NCI-H1417 treated with DMSO at 0.1 percent for 48 hours (cell line): ENCODE measurements at places on chromosomes 4 and X.

DNA sequence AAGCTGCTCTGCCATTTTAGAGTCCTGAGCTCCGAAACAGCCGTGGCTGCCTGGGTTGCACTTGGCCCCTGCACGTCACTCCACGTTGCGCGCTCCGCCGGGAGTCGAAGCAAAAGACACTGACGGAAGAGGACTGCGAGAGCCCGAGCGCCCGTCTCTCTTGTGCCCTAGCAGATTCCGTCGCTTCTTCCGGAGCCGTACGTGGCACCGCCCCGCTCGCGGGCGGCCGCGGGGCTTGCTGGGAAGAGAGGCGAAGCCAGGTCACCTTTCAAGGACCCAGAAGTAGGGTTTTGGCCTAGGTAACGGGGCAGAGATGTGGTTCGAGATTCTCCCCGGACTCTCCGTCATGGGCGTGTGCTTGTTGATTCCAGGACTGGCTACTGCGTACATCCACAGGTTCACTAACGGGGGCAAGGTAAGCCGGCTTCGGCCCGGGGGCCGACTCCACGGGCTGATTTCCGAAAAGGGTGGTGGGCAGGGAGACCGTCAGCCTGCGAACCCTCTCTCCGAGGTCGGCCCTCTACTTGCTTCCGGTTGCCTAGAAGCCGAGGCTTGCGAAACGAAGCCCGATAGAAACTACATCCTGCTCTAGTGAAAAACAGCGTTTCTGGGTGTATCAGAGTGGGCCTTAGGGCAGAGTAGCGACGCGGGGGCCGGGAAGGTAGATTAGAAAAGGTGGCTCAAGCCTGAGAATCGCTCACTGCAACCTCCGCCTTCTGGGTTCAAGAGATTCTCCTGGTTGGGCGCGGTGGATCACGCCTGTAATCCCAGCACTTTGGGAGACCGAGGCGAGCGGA is at the start of the genes NDUFA1 and RNF113A:
NDUFA1 (plus strand) TSS at position 234 of the 797 bp plus-strand sequence; CDS start at position 314, 80 bp downstream.
RNF113A (minus strand) TSS at position 135 of the 797 bp plus-strand sequence; CDS start at position 15, 120 bp downstream.
- no peak for DNase-seq

DNA sequence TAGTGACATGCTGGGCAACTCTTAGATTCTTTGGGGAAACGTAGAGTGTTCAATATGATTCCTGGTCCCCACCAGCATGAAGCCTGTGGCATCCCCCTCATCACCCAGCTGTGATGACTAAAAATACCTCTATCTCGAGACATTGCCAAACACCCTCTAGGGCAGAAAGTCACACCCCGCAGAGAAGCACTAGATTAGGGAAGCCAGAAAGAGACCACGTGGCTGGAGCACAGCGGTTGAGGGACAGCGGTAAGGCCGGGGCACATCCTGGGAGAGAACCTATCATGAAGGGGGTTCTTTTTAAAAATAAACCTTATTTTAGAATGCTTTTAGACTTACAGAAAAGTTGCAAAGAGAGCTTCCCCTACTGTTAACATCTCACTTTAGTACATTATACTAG is 11.0 kb downstream of the FAT1 start:
- DNase-seq, result no peak

DNA sequence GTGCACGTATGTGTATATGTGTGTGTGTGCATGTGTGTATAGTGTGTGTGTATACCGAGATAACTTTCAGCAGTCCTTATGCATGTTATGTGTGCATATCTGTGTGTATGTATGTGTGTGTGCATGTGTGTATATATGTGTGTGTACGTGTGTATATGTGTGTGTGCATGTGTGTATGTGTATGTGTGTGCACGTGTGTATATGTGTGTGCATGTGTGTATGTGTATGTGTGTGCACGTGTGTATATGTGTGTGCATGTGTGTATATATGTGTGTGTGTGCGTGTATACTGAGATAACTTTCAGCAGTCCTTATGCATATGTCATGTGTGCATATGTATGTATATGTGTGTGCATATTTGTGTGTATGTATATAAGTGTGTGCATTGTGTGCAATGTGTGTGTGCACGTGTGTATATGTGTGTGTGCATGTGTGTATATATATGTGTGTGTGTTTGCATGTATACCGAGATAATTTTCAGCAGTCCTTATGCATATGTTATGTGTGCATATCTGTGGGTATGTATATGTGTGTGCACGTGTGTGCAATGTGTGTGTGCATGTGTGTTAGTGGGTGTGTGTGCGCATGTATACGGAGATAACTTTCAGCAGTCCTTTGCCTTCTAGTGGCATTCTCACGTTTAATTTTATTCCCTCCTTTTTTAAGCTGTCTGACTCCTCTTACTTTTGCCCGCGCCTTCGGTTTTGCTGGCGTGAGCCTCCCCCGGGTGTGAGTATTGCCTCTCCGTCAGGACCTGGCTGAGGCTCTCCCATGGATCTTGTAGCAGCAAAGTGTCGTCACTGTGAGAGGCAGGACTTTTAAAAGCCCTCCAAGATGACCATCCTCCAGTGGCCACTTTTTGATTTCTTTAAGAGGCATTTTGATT is 99.6 kb upstream of the SHOX start:
- DNase-seq, result no peak

- DNase-seq, result no peak
These were observed 54.1 kb downstream of the PHKA2 start for GRCh38 chrX:18929775-18930174.

- DNase-seq, result no peak
These were observed 50.4 kb downstream of the GAK start for GRCh38 chr4:881709-882108.

GRCh38 chrX:22024577-22024976 is 7.5 kb upstream of the PHEX start:
- DNase-seq, result no peak

- DNase-seq, result no peak
These were observed 41.5 kb upstream of the FHDC1 start for GRCh38 chr4:152894673-152895072.

GRCh38 chr4:164023214-164023613 is 528.7 kb downstream of the TMA16 start:
- DNase-seq, result no peak

GRCh38 chr4:109703664-109704361 is 568 bp upstream of the CASP6 start:
- no peak for DNase-seq

- DNase-seq, result no peak
These were observed 668.8 kb upstream of the PRKX start for GRCh38 chrX:4382273-4382672.

DNA sequence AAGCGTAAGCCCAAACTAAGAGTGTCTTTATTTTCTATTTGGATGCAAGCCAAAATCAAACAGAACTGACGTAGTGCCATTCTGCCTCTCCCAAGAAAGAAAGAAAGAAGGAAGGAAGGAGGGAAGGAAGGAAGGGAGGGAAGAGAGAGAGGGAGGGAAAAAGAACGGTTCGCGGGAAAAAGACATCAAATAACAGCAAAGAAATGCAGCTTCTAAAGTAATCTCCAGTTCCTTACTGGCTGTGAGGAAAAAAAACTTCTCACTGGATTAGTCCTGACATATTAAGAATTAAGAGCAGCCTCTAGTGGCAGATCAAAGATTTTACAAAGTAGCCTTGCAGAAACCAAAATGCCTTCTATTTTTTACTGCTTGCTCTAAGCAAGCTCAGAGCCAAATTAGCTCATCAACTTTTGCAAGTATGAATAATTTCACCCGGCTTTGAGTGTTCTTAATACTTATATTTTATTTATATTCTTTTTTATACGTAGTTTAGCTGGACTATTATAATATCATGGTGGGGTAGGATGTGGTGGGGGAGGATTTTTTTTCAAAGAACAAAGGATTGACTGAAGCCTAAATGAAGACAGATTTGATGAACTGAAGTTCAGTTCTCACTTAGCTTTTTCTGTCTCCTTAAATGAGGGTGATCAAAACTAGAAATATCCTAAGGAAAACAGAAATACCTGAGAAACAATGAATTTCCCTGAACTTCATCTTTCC is 36.6 kb downstream of the PITX2 start:
- no peak for DNase-seq

DNA sequence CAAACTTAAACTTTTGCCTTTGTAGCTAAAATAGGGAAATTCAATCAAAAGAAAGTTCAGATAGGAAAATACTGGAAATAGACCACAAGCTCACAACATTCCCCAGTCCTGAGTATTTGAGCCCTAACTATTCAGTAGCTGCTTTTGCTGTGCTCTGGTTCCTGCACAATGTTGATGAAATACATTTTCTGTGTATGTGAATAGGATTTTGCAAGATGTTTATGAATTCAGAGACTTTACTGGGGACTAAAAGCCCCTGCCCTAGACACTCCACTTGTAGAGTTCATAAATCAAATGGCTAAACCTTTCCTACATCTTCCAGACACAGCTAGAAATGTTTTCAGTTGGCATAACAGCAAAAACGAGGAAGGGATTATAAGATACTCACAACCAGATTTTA is 105.9 kb downstream of the FBXO8 start:
- DNase-seq, result no peak

- no peak for DNase-seq
These were observed 518 bp upstream of the CNKSR2 start for GRCh38 chrX:21373637-21374162.

DNA sequence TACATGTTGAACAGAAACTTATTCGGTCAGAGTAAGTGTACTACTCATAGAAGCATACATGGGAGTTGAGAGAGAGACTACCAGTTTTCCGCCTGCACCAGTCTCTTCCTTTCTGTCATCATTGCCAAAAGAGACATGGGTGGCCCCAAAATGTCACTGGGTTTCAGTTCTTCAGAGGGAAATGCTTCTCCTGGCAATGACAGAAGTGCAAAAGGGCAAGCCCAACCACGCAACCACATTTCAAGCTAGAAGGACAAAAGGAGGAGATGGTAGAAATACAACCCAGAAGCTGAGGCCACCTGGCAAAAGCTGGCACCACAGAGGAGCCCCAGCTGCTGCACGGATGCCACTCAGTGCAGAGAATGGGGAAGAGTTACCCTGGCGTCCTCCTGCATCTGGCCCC is 320.1 kb downstream of the BCOR start:
- no peak for DNase-seq

- DNase-seq, result no peak
These were observed 271.5 kb downstream of the LDB2 start for GRCh38 chr4:16626945-16627344.

DNA sequence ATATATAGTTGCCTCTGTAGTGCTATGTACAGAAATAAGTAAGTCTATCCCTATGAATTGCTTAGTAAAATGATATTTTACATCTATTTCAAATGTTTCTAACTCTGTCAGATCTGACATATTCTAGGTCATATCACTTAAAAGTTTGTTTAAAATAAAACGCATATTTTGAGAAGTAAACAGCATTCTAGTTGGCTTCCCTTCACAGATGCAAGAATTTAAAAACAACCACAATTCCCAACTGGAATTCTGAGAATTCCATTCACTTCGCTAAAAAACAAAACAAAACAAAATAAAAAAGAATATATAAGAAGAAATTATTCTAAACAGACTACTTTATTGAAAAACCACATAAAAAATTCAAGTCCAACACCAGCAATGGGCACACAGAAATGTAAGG is 126.0 kb downstream of the PPP3CA start:
- no peak for DNase-seq

- no peak for DNase-seq
These were observed 304.7 kb upstream of the DIAPH2 start for GRCh38 chrX:96379951-96380350.

DNA sequence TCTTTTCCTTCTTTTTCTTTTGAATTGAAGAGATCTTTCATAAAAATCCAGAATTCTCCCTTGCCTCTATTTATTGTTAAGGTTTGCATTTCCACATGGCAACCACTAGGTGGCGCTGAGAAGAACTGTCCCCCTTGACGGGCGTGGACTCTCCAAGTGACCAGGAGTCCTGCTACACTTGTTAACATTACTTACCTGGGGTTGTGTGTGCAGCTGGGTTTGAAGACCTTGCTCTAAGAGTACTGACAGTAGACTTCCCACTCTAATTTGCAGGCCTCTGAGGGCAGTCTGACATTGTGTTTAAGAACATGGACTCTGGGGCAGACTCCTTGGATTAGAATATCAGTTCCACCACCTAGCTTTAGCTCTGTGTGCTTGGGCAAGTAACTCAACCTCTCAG is 52.8 kb downstream of the GPRIN3 start:
- DNase-seq, result no peak

DNA sequence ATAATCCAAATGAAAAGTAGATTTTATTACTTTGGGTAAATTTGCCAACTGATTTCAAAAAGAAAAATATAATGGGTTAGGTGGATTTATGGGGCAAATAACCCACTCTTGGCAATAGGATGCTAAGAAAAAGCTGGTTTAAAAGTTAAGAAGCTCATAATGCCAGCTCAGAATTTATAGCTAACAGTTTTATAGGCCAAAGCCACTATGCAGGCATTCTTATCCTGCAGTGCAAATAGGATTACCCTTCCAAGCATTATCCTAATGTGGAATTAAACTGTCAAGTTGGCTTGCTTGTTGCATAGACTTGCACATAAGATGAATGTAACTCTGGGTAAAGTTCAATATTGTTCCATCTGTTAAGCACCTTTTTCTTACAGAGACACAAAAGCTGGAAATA is 703.0 kb downstream of the PCDH18 start:
- DNase-seq, result no peak

GRCh38 chrX:156004256-156004655 is 6.8 kb downstream of the IL9R start:
- DNase-seq, result no peak

- DNase-seq, result no peak
These were observed 43.5 kb upstream of the ZBTB33 start for GRCh38 chrX:120207009-120207605.

- no peak for DNase-seq
These were observed 203.3 kb upstream of the JADE1 start for GRCh38 chr4:128606173-128606572.

DNA sequence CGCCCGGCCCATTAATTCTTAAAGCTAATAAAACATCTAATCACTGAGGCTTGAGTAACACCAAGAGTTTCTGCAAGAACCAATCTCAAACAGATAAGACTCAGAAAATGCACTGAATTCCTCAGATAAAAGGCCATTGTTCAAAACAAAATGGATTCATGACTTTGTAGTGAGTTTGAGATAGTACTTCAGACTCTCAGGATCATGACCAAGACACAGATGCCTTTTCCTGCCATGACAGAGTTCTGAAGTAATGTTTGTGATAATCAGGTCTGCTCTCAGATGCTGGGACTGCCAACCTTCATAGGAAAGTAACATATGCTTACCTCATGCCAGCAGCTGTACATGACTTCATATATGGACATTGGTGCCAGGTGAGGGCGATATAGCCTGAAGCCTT is 54.6 kb downstream of the NIPAL1 start:
- DNase-seq, result no peak

DNA sequence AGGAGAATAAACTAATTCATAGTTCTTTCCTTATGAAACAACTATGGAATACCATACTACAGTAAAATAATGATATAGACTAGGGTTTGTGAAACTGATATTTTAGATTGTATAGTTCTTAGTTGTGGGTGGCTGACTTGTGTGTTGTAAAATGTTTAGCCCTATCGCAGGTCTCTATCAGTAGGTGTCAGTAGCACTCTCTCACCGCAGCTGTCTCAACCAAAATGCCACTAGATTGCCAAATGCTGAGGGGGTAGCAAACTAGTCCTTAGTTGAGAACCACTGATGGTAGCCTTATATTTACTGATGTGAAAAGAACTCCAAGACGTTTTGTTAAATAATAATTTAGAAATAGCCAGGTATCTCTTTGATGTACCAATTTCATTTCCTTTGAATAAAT is 48.1 kb downstream of the RHOXF2B start:
- no peak for DNase-seq

GRCh38 chr4:113059449-113060182 is 10.2 kb downstream of the ANK2 start:
- no peak for DNase-seq
